Lung microvascular endothelial cell (primary cell): ENCODE measurements at places on chromosomes 12 and 14.
A peak's percentile ranks its signal among the peaks of the same experiment; 100 is the strongest.

DNA sequence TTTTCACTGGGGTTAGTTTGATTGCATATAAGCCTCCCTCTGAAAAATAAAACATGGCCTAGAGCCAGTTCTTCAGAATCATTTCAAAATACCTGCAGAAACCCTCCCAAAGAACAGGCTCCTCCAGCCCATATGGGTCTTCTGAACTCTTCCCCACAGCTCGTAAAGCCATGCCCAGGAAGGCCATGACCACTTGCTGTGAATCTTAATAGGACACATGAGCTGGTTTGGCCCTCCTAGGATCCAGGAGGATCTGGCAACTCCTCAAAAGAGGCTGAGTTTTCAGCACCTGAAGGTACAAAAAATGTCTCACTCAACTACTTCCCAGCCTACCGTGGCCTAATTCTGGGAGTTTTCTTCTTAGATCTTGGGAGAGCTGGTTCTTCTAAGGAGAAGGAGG, 2.4 kb downstream of the MYBPC1 start:
- DNase-seq = no peak

- no peak for DNase-seq
Measured at GRCh38 chr12:27031531-27031930, 9.2 kb downstream of the MED21 start.

DNA sequence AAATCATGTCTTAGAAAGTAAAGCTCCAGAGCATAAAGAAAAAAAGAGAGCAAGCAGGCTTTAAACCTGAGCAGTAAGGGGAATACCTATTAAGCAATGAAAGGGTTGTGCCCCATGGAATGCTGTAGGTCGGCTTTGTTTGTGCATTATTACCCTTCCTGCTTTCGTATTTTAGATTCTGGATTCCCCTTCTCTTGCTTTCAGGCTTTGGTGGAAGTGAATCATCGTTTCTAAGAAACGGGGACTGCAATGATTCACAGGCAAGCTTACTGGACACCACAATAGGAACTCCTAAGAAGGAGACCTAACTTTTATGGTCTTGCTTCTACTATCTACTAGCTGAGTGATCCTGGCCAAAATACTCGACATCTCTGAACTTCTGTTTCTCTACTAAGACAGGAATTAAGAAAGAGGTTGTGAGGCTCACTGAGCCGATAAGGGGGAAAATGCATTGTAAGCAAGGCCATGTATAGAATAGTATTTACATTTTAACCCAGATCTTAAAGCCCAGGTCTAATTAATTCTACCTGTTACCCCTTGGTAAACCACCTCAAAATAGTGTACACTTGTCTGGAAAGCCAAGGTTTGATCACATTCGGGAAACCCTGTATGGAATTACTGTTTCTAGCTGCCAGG, 1.2 kb upstream of the BMAL2 start:
- DNase-seq = peak; percentile 63

DNA sequence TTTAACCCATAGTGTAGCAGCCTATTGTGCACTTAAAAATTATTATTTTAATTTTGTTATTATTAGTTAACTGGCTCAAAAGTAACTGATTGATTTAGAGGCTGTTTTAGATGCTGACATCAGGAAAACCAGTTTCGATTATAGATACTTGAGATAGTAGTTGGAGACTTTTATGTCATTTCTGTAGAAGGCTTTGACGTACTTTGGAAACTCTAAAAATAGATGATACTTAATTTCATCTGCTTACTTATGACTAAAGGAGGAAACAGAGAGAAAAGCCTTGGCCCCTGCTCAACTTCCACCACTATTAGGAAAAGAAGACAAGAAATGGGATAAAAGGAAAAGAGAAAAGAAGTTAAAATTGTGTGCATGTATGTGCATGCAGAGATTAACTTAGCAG, 219.3 kb upstream of the HMGA2 start:
- DNase-seq = no peak

- DNase-seq = no peak
Measured at GRCh38 chr12:113239811-113240331, 18.6 kb downstream of the TPCN1 start.

DNA sequence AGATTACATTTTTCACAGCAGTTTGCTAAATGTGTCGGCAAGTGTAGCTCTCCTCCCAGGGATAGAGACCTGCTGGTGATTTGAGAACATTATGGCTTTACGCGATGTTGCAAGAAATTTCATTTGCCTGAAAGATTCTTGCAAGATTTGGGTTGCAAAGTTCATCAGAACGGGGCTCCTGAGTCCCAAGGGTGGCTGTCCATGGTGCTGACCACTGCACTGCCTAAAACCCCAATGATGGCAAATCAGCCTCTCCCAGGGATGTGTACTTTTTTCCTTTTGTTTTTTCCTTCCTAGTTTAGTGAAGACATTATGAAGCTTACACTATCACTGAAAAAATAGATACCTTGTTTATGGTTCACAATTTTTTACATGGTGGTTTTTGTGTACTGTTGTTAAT, 85.4 kb downstream of the WSCD2 start:
- peak; percentile 35 for DNase-seq

- no peak for DNase-seq
Measured at GRCh38 chr12:92886131-92886530, 43.0 kb downstream of the EEA1 start.

GRCh38 chr14:22122829-22123560, 449.4 kb upstream of the OR4E1 start:
- no peak for DNase-seq

DNA sequence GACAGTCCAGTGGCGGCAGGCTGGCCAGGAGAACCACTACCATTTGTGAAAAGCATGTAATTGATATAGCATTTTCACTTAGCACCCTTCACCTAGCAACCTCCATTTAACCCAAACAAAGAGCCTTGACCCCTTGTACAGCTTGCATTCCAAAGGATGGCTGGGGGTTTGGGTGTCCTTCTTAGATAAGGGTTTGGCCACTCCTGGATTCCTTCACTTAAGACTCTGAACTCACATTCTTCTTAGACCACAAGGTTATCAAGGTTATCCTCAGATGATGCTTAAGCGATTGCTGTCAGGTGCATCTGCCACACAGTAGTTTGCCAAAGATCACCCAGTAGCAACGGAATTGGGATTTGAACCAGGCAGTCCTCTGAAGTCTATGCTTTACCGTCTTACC, 102.8 kb downstream of the ZNF664 start:
- DNase-seq = no peak

GRCh38 chr12:13897811-13898210, 83.6 kb downstream of the GRIN2B start:
- no peak for DNase-seq

DNA sequence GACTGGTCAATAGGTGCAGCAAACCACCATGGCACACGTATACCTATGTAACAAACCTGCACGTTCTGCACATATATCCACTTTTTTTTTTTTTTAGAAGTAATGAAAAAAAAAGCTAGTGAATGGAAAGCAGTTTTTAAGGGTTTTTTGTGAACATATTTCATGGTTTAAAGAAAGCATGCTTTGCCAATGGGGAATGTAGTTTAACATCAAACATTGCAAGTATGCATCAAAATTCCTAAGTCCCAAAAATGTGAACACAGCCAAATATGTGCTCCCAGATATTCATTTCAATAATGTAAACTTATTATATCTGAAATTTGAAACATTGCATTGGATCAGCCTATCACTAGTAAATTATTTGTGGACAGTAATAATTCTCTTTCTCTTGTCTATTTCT, 710.4 kb upstream of the FLRT2 start:
- no peak for DNase-seq

GRCh38 chr12:126108247-126108646, 1043.0 kb downstream of the AACS start:
- no peak for DNase-seq

- no peak for DNase-seq
Measured at GRCh38 chr14:72416892-72417291, 477.0 kb downstream of the DPF3 start.

GRCh38 chr14:71371711-71372396, 464.6 kb downstream of the PCNX1 start:
- peak; percentile 92 for DNase-seq

DNA sequence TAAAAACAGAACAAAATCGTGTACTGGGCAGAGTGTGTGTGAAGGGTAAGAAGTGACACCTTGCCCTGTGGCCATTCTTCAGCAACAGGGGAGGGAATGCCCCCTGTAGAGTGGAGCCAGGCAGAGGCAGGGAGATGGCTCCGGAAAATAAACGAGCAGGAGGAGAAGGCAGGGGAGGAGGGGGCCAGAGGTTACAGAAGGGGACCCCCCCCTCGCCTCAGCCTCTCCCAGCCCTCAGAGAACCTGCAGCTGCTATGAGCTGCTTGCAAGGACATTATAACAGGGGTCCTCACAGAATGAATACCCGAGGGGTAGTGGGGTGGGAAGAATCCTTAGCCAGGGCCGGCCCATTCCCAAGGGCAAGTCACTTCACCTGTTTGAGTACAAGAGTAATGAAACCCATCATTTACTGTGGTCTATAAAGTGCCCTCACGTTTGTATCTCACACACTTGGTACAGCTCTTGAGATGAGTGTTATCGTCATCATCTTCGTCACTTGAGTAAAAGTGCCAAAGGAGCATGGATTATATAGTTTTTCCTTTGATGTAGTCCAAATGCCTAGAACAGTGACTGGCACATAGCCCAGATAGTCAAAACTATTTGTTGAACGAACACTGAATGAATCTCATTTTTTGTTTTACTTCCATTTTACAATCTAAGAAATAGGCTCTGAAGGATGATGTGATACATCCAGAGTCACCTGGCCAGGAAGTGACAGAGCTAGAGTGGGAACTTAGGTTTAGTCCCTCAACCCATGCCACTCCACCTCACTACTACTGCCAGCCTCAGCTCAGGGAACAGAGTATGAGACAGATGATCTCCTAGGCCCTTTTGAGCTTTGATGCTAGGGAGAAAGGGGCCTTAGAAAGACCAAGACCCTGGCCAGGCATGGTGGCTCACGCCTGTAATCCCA, 14.5 kb downstream of the SCNN1A start:
- peak; percentile 42 for DNase-seq

GRCh38 chr12:101330631-101331030, 50.7 kb downstream of the UTP20 start:
- no peak for DNase-seq

GRCh38 chr12:25670076-25671055, 117.3 kb upstream of the LMNTD1 start:
- no peak for DNase-seq

- DNase-seq = no peak
Measured at GRCh38 chr14:105074601-105075053, 9.4 kb upstream of the GPR132 start.

DNA sequence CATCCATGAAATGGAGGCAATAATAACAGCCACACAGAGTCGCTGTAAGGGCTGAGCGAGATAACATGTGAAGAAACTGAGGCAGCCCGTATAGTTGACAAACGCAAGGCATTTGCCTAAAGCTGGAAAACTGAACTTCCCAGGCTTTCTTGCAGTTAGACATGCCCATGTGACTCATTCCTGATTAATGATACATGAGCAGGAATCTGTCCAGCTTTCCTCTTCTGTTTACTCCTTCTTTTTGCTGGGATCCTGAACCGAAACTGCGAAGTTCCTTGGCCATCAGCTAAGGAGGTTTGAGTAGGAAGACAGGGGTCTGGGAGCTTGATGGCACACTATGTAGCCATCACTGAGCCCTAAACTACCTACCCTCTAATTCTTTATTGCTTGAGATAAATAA, 52.2 kb downstream of the ST8SIA1 start:
- peak; percentile 36 for DNase-seq

DNA sequence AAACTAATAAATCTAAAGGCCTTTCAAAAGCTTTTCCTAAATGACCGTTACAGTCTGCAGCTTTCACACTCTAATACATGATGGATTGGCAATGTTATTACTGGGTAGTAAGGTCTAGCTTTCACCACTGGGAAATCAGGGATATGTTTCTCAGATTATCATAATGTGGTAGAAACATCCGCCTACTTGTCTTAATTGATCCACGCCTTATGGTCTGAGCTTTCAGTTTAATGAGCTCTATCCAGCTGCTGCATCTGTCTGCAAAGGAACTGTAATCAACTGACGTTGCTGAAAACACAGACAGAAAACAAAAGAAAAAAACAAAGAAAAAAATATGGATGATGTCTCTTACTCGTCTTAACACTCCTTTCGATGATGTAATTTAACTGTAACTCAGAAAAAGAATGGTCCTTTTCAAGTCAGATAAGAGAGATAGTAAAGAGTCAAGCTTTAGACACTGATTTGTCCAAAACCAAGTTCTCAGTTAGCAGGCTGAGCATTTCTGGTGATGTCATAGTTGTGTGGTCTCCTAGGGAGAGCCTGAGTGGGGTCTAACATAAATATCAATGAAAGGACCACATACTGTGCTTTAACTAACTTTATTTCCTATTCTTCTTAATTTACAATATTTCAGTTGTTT, 85.9 kb downstream of the C2CD5 start:
- DNase-seq = no peak

DNA sequence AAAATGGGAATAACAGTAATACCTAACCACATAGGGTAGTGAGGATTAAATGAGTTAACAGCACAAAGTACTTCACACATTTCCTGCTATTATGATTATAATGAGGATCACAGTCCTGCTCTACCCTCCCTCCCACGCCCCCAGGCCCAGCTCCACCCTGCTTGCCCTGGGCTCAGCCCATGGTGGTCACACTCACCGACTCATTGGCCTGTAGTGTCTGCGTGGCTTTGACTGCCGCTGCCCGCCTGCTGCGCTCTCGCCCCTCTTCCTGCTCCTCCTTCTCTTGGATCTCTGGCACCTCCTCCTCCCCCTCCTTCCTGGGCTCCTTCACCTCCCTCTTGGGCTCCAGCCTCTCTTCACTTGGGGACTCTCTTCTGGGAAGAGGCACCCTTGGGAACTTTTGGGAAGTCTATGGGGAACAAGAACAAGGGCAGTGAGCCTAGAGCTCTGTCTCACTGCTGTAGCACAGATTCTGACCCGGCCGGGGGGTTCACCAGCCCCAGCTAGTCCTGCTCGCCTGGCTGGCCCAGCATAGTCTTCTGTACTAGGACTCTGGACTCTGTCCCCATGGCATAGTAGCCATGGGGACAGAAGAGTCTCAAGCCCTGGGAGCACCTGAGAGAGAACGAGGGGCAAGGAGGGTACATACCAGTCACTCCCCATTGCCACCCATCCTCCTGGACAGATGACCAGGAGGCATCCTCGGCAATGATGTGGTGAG, 7.1 kb upstream of the PNMA1 start:
- DNase-seq = no peak

GRCh38 chr14:98174041-98174440, 1098.0 kb downstream of the BCL11B start:
- no peak for DNase-seq

- peak; percentile 8 for DNase-seq
Measured at GRCh38 chr12:120290609-120291305, 946 bp downstream of the RNU4-2 start.

DNA sequence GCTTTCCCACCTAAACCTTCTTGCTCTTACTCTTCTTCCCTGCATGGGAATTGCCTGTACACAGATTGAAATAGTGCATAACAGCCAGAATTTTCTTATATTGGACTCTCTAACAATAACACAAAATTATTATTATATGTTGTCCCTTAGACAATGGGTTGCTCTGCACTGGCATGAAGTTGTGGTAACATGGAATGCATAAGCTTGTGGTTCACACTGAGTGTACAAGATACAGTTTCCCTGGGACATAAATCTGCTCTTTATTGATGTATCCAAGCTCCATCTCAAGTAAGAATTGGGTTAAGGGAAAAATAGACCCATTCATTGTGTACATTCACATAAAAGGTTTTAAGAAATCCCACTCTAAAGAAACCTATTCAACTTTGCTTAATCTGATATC, 114.4 kb upstream of the NTF3 start:
- DNase-seq = no peak
